NB4 (cell line): ENCODE measurements at places on chromosomes 4 and X.
A peak's percentile ranks its signal among the peaks of the same experiment; 100 is the strongest.

GRCh38 chrX:44908827-44909226 lies 35.8 kb downstream of the KDM6A start:
- no peak for DNase-seq

DNA sequence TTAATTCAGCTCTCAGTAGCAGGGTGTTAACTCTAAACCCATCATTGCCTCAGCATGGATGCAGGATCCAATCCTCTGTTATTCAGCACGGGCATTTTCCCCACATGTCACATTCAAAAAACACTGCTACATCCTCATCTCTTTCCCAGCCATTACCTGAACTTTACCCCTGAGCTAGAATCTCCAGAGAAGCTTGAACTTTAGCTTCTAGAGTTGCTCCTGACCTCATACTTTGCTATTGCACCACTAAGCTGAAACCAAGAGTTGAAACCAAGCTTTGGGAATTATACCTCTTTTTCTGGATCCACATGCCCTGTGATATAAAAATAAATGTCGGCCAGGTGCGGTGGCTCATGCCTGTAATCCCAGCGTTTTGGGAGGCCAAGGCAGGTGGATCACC lies 90.7 kb downstream of the SHROOM3 start:
- DNase-seq, result no peak

- DNase-seq, result no peak
These were observed 82.0 kb upstream of the SPANXB1 start for GRCh38 chrX:140920416-140920815.

DNA sequence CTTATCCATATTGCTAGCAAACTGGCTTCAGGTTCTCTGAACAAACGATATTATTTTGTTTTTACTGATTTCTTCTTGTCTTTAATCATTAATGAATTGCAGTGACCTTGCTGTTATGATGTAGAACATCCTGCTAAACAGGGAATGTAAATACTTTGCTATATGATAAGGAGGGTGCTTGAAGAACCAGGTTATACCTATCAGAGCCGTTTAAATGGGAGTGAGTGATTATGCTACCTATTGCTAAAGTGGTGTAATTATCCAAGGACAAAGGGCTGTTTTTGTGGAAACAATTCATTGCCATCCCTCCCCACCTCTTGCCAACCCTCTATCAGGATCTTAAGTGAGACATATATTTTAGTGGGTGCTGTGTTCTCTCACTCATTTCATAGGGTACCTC lies 788.9 kb downstream of the RPA4 start:
- DNase-seq, result no peak

DNA sequence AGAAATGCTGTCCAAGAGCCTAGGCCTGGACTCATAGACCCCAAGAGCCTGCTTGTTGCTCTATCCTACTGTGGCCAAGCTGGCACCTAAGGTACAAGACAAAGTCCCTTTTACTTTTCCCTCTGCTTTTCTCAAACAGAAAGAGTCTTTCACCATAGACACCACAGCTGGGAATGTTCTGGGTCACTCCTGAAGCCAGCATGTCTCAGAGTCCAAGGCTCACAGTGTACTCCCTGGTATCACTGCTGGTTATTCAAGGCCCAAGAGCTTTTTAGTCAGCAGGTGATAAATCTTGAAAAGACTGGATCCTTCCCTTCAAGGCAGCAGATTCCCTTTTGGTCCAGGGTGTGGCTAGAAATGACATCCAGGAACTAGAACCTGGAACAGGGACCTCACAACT lies 328.8 kb downstream of the IQCM start:
- no peak for DNase-seq

- peak; percentile 71 for DNase-seq
These were observed 37.2 kb upstream of the PTPN13 start for GRCh38 chr4:86556791-86557415.
